ENCODE measurements at places on chromosomes 5 and 9.

DNA sequence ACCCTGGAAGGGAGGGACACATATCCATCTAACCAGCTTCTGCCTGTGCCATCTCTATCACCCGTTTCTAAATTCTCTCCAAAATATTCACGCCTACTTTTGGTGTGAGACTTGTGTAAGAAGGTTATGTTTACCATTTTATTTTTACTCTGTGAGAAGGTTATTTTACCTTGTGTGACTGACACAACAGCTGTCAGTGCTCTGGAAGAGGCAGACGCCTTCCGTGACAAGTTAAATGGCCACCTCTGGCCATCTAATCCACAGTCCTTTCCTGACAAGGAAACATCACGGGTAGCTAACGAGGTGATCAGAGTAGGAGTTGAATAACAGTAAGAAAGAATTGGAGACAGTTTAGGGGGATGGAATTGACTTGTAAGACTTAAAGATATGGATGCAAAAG, 443.8 kb upstream of the PIK3R1 start:
- no peak for DNase-seq

GRCh38 chr5:17257705-17258273, 40.4 kb downstream of the BASP1 start:
- DNase-seq = no peak

- DNase-seq = no peak
Observed at GRCh38 chr9:30197954-30198353, 2186.5 kb upstream of the ACO1 start.

GRCh38 chr5:2417301-2417700, 334.2 kb downstream of the IRX2 start:
- DNase-seq = no peak

GRCh38 chr9:135526089-135526729, 5.0 kb downstream of the LCN1 start:
- no peak for DNase-seq

DNA sequence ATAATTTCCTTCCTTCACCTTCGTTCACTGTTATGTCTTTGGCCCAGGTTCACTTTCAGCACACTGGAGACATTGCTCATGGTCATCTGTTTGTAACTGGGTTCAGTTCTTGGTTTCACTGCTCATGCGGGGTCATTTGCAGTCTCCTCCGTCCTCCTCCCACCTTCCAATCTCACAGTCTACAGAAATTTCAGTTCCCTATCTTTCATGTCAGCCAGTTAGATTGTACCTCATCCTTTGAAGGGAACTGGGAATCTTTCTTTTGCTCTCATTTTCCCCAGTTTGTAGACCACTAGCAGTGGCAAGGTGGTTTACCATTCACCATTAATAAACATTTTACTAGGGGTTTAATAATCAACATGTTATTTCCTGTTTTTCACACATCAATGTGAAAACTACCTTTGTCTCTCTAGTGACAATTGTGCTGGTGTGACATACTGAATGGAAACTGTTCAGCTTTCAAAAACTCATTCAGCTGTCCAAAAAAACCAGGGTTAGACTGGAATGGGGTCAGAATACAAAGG, 100.9 kb upstream of the IL6ST start:
- no peak for DNase-seq

- no peak for DNase-seq
Observed at GRCh38 chr5:15959370-15960164, 220.0 kb downstream of the MARCHF11 start.
